ENCODE measurements at places on chromosomes 11 and 22. TPM values are rescaled to one million over a fixed set of nuclear protein-coding genes. Genes with fewer than 3 reads are reported as not detected.

RPS6KB2 gene
- 35.6 TPM for total RNA-seq

NEFH gene
- total RNA-seq: 0.54 TPM

LBHD1 gene
- 4.2 TPM for total RNA-seq

DGCR6 gene
- total RNA-seq: 1.8 TPM

MISFA gene
- total RNA-seq: 2.8 TPM

RFPL2 gene
- not detected for total RNA-seq

MYO7A gene
- total RNA-seq: 0.45 TPM

MS4A1 gene
- not detected for total RNA-seq

NLRP6 gene
- total RNA-seq: not detected

ZNF215 gene
- 1.2 TPM for total RNA-seq

FXYD6 gene
- 0.98 TPM for total RNA-seq

LRRC56 gene
- total RNA-seq: 0.45 TPM

TTC28 gene
- 55.8 TPM for total RNA-seq

OR10D3 gene
- not detected for total RNA-seq

PTPRCAP gene
- 0.45 TPM for total RNA-seq

CD6 gene
- not detected for total RNA-seq

CACNA1I gene
- total RNA-seq: 0.08 TPM

OR52I1 gene
- total RNA-seq: not detected

APLP2 gene
- total RNA-seq: 1,292 TPM

PDGFD gene
- 37.4 TPM for total RNA-seq

BACE1-AS gene
- 5.1 TPM for total RNA-seq

USP28 gene
- total RNA-seq: 11.0 TPM

OR52B6 gene
- total RNA-seq: not detected

GLYAT gene
- not detected for total RNA-seq

BDNF gene
- 8.1 TPM for total RNA-seq

VWCE gene
- 13.9 TPM for total RNA-seq

H19 gene
- 1,460 TPM for total RNA-seq

ZC3H12C gene
- total RNA-seq: 17.4 TPM

WT1 gene
- total RNA-seq: 46.6 TPM

NPAS4 gene
- not detected for total RNA-seq

LRRC4C gene
- 0.27 TPM for total RNA-seq

SYT8 gene
- total RNA-seq: 0.82 TPM

CSRP3 gene
- total RNA-seq: 0.27 TPM

TMPRSS5 gene
- total RNA-seq: 0.09 TPM

CASP4 gene
- 158 TPM for total RNA-seq

MYOD1 gene
- total RNA-seq: not detected
